ENCODE measurements at places on chromosomes 7 and 10.

DNA sequence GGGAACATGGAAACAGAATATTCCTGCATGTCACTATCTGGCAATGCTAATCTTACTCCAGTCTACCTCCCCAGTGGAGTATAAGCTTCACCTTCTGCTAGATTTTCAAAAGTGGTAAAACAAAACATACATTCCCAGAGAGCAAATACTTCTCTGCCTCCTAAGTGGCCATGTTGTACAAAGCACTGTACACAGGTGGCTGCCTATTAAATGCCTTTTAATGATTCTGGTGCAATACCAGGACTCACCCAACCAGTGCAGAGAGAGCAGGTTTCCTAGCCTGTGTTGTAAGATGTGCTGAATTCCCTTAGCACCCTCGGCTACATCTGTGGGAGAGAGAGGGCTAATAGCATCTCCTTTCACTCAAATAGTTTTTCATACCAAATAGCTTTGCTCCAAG, 684.3 kb upstream of the NRP1 start:
- DNase-seq = no peak

GRCh38 chr10:113517901-113518260, 35.0 kb upstream of the HABP2 start:
- no peak for DNase-seq

DNA sequence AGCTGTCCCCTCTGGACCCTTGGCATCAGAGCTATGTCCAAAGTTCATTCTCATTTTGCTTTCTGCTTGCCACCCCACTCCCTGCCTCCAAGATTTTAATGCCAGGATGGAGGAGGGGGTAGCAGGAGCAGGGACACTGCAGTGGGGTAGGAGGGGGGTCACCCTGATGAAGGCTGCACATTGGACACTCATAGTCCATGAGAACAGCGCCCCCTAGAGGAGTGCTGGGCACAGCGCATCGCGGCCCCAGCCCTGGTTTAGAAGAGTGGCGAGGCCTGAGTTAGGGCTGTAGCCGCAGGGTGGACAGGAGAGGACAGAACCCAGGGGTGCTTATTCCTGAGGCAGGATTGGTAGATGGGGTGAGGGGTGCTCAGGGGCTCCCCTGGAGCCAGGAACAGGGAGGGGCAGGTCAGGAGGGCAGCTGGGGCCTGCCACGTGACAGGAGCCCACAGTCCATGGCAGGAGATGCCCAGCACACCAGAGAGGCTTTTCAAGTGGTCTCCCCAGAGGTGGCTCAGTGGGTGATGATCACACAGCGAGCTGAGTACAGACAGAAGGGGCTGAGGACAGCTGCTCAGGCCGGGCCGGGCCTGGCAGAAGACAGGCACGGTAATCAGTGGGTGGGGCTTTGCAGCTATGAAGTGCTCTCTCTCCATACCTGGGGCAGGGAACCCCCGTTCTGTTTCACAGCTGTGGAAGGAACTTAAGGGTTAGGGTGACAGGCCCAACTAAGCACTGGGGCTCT, 71.4 kb downstream of the NEURL1 start:
- peak; percentile 44 for DNase-seq

DNA sequence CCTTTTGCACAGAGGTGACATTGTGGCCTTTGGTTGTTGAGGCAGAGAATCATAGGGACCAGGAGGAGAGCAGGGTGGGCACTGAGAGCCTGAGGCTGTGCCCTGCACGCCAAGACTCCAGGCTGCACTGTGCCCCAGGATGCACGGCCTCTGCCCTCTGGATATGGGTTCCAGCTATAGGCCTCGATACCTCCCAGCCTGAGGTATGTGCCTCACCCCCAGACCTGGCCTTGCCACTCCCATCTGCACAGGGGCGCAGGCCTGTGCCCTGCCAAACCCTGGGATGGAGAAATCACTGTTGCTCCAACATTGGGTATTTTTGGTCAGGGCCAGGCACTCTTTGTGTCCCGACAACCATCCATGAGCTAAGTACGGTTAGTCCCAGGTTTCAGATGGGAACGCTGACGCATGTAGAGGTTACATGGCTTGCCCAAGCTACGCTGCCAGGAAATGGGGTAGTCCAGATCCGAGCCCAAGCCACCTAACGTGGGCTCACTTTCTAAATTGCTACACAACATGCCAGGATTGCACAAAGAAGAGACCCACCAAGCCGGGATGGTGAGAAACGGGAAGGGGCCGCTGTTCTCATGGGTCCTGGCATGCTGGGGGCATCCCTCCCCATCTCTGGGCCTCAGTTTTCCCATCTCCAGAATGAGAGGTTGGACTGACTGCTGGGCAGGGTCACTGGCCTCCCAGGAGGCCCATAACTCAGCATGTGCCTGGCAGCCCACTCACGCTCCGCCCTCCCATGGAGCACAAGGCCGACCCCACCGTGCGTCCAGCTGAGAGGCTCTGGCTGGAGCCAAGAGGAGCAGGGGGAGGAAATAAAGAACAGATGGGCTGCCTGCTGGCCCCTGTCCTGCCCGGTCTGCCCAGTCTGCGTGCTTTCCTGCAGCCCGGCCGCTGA, 44.2 kb downstream of the ZCCHC24 start:
- DNase-seq = no peak

DNA sequence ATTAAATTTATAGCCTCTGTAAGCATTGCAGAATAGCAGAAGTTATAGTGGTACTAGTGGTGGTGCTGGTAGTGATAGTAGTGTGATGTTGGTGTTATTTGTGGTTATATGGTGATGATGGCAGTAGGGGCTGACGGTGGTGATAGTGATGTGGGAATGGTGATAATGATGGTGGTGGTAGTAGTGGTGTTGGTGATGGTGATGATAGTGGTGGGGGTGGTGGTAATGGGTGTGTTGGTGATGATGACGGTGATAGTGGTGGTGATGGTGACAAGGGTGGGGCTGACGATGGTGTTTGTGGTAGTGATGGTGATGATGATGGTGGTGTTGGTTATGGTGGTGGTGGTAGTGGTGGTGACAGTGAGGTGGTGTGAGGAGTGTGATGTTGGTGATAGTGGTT, 54.4 kb upstream of the MGAM2 start:
- no peak for DNase-seq

GRCh38 chr7:111980725-111981124, 225.5 kb downstream of the DOCK4 start:
- no peak for DNase-seq

DNA sequence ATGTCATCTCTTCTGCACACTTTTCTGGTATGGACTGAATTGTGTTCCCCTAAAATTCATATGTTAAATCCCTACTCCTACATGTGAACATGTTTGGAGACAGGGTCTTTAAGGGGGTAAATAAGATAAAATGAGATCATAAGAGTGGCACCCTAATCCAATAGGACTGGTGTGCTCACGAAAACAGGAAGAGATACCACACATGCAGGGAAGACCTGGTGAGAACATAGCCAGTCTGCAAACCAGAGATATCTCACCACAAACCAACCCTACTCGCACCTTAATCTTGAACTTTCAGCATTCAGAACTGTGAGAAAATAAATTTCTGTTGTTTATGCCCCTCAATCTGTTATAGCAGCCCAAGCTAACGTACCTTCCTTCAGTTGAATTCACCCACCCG, 51.8 kb downstream of the VWDE start:
- DNase-seq = no peak

- no peak for DNase-seq
Measured at GRCh38 chr7:152522571-152523067, 86.8 kb upstream of the KMT2C start.
